ENCODE measurements at places on chromosomes 13 and 19.

GRCh38 chr13:75402787-75403186, 79.2 kb downstream of the TBC1D4 start:
- DNase-seq = no peak

GRCh38 chr13:113367020-113367560, 3.2 kb upstream of the GRTP1 start:
- DNase-seq = no peak

- no peak for DNase-seq
Observed at GRCh38 chr13:36822785-36823184, 3.8 kb downstream of the RFXAP start.

- no peak for DNase-seq
Observed at GRCh38 chr19:54178581-54179261, 5.8 kb upstream of the TMC4 start.

DNA sequence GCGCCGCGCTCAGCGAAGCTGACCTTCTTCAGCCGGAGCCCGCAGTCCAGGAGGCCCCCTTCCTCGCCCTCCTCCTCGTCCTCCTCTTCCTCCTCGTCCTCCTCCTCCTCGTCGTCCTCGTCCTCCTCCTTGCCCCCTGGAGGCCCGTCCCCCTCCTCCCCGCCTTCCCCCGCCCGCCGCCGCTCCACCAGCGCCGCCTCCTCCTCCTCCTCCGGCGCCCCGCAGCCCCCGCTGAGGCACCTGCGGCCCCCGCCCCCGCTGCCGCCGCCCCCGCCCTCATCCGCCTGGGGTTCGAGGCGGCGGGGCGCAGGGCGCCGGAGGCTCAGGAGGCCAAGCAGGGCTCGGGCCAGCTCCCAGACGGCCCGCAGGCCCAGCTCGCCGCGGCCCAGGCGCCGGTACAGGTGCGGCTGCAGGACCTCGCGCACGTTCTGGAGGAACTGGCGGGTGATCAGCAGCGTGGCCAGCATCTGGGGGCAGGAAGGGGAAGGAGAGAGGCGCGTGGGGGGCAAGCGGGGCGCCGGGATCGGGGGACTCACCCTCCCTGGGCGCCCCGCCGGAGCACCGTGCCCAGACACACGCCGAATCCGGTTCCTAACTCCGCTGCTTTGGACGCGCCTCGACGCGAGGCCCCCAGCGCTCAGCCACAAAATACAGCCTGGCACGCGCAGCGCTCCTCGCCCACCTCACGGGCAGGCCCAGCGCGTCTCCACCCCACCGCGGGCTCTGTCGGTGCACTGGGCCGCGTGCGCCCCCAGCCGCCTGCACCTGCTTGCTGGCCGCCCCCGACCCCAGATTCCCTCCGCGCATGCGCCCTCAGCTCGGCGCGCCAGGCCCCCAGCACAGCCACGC, 5.9 kb downstream of the ANO8 start:
- DNase-seq = no peak

GRCh38 chr13:99582511-99582910, 81.2 kb downstream of the TM9SF2 start:
- no peak for DNase-seq

GRCh38 chr13:82701020-82701419, 1181.3 kb downstream of the SLITRK1 start:
- no peak for DNase-seq

GRCh38 chr13:30355384-30355699, 48.0 kb upstream of the KATNAL1 start:
- DNase-seq = no peak

DNA sequence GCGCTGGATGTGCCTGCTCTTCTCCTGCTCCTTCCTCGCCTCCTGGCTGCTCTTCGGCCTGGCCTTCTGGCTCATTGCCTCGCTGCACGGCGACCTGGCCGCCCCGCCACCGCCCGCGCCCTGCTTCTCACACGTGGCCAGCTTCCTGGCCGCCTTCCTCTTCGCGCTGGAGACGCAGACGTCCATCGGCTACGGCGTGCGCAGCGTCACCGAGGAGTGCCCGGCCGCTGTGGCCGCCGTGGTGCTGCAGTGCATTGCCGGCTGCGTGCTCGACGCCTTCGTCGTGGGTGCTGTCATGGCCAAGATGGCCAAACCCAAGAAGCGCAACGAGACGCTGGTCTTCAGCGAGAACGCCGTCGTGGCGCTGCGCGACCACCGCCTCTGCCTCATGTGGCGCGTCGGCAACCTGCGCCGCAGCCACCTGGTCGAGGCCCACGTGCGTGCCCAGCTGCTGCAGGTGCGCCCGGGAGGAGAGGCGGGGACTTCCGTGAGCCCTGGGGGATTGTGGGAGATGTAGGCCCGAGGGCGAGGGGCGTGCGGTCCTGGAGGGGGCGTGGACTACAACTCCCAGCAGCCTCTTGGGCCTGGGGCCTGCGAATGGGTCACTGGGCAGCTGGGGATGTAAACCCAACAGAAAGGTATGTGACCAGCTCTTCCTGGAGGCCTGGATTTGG, 6.7 kb downstream of the KCNJ14 start:
- DNase-seq = no peak

- DNase-seq = no peak
Observed at GRCh38 chr19:17266589-17266974, 661 bp upstream of the BABAM1 start.

DNA sequence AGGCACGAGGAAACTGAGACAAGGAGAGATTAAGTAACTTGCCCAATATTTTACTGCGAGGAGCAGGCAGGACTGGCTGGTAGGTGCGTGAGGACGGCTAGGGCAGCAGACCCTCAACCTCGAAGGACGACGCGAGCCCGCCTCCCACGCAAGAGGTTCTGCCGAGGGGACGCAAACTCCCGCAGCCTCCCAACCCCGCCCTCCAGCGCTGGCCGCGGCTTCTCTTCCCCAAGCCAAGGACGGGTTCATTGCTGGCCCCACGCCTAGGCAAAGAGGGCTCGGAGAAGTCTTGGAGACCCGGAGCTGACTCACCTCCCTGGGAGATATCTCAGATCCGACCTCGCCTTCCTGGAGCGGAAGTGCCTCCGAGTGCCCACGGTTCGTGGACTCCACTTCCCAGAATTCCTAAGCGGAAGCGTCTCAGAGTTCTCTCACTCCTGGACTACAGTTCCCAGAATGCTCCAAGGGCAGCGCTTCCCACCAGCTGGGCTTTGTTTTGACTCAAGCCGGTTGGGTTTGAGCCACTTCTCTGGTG, at the start of gene ZNF235:
Gene ZNF235 (minus strand): TSS at position 367 of the 535 bp plus-strand sequence. CDS start 1,621 bp downstream, outside the sequence.
- DNase-seq = peak; percentile 93

DNA sequence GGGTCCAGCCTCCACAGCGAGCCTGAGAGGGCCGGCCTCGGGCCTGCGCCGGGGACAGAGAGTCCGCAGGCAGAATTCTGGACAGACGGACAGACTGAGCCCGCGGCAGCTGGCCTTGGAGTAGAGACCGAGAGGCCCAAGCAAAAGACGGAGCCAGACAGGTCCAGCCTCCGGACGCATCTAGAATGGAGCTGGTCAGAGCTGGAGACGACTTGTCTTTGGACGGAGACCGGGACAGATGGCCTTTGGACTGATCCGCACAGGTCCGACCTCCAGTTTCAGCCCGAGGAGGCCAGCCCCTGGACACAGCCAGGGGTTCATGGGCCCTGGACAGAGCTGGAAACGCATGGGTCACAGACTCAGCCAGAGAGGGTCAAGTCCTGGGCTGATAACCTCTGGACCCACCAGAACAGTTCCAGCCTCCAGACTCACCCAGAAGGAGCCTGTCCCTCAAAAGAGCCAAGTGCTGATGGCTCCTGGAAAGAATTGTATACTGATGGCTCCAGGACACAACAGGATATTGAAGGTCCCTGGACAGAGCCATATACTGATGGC, 490 bp downstream of the ITPKC start:
- peak; percentile 14 for DNase-seq

- no peak for DNase-seq
Observed at GRCh38 chr13:114152285-114152645, 19.8 kb upstream of the RASA3 start.

DNA sequence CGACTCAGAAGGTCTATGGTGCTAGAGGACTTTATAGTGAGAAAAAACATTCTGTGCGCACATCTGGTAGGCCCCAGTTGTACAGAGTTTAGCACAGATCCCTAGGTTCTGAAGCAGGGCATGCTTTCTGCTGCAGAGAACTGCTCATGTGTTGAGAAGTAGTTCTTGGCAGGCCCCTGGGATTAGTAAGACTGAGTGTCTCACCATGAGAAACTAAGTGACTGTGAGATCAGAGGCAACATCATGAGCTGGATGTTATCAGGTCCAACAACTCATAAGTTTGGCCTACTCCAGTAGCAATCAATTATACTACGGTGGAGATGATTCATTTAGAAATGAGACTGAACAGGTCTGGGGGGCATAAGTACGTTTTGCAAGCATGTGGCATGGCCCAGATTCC, 507.4 kb upstream of the KLF12 start:
- DNase-seq = no peak

GRCh38 chr19:44722131-44723121, 23.5 kb downstream of the CEACAM16 start:
- DNase-seq = peak; percentile 63

- DNase-seq = no peak
Observed at GRCh38 chr13:95793018-95793555, 116.1 kb downstream of the DNAJC3 start.

DNA sequence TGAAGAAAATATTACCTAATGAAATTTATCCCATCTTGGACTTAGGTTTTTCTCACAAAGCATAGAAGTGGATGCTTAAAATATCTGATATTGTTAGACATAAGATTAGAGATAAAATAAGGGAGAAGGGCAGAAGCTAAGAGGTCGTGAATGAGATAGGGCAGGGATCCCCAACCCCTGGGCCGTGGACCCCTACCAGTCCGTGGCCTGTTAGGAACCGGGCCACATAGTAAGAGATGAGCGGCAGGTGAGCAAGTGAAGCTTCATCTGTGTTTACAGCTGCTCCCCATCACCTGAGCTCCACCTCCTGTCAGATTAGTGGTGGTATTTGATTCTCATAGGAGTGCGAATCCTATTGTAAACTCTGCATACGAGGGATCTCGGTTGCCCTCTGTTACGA, 202.9 kb downstream of the GPC5 start:
- DNase-seq = no peak

- DNase-seq = peak; percentile 75
Observed at GRCh38 chr19:33302175-33302973, at the start of gene CEBPA. Gene CEBPA, minus strand, starts transcription at chr19:33302534. Its CDS starts 120 bp downstream, at chr19:33302414.

DNA sequence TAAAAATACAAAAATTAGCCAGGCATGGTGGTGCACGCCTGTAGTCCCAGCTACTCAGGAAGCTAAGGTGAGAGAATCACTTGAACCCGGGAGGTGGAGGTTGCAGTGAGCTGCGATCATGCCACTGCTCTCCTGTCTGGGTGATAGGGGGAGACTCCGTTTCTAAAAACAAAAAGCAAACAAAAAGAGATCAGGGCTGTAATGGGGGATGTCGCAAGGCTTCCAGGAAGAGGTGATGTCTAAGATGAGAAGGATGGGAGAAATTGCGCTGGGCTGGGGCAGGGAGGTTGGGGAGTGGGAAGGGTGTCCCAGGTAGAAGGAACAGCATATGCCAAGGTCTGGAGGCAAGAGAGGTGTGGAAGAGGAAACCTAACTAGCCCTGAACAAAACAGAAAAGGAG, 36.1 kb downstream of the PTPRS start:
- DNase-seq = no peak

GRCh38 chr19:48560095-48560530, 8.1 kb downstream of the SULT2B1 start:
- DNase-seq = no peak

DNA sequence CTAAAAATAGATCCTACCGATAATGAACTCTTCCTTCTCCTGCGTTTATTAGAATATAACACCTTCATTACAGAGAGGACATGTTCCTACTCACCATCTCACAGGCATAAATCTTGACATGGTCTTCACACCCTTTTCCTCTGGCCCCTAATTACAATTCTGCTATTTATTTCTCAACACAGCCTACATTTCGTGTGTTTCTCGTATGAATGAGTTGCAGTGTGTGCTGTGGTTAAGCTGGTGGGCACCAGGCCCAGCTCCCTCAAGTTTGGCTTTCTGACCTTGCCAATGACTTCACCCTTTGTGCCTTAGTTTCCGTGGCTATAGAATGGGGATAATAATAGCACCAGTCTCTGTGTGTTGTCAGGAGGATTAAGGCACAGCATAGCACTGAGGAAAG, 12.3 kb upstream of the KATNAL1 start:
- DNase-seq = no peak

DNA sequence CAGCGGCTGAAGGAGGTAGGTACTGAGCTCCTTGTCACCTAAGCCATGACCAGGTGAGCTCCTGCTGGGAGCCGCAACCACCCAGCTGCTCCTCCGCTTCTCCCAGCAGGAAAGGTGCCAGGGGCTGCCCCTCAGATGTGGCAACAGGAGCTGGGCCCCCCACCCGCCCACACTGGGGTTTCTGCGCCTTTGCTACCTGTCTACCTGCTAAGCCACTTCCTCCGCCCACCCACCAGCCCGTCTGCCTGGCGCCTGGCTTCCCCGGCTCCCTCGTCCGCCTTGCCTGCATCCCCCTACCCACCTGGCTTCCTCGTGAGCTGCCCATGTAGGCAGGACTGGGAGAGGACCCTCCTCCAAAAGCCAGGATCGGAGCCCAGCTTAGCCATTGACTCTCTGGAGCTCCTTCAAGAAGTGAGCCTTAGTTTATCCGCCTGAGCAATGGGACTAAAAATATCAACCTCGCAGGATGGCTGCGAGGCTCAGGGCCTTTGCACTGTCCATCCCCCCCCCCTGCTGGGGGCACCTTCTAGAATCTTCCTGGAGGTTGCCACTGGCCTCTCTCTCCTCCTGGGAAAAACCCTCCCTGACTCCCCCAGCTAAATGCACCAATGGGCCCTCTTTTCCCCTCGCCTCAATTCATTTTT, 55.8 kb upstream of the KLF2 start:
- no peak for DNase-seq

- no peak for DNase-seq
Observed at GRCh38 chr19:48371367-48371766, 7.2 kb downstream of the SYNGR4 start.

DNA sequence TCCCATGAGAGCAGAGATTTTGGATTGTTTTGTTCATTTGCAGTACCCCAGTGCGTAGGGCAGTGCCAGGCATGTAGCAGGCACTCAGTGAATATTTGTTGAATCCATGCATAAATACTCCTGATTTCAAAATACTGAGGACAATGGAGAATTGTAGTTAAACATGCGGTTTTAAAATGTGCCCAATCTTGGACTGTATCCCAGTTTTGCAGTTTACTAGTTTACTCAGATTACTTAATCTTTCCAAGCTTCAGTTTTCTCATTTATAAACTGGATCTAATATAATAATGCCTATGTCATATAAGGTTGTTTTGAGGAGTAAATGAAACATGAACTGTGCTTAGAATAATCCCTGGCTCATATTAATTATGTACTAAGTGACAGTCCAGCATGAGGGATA, 39.0 kb downstream of the RCBTB2 start:
- DNase-seq = no peak

All from left lung (tissue), 14 donors.